ENCODE measurements at places on chromosomes 2 and 18.

DNA sequence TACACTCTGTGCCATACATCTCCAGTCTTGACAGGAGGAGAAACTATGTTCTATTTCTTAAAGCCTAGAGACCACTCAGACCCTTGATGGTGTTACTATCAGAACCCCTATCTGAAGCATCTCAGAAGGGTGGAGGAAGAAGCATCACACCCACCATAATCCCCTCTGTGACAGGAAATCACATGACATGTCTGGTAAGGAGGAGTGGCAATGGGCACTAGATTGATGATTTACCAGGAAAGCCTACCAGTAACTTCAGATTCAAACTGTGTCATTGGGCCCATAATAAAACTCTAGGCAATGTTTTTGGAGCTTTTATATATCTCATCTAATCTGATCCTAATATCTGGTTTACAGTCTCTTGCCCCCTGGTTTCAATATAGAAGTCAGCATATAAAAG, 37.1 kb upstream of the C2orf66 start:
- DNase-seq: no peak

DNA sequence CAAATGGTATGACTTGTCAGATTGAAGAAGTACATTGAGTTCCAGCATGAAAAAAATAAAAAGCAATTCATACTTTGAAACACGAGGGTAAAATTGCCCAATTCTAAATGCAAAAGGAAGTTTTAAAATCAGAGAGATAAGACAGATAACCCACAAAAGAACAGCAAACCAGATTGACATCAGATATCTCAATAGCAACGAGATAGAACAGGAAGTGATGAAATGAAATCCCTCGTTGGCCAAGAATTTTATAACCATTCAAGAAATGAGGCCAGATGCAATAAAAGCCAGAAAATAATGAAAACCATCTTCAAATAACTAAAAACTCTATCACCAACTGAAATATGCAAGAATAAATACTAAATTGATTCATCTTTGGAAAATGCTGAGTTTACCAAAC, 172.8 kb downstream of the CD226 start:
- DNase-seq: no peak

DNA sequence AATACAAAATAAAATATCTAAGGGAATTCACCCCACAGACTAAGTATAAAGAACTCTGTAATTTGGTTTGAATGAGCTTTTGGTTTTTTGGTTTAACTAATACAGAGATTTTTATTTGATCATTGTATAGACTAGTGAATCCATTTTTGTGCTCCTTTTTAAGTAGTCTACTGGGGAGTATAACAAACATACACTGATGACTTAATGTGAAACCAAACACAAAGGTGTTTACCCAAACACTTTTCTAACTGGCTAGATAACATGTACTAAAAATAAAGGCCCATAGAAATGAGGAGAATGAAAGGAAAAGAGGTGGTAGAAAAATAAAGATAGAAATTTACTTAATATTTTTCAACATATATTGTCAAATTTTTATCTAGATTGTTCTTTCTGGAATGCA, 146.0 kb downstream of the NRXN1 start:
- no peak for DNase-seq

GRCh38 chr2:27830656-27831055, 59.1 kb downstream of the MRPL33 start:
- DNase-seq: no peak

- no peak for DNase-seq
These were observed 244.7 kb downstream of the HRH4 start for GRCh38 chr18:24704946-24705630.

DNA sequence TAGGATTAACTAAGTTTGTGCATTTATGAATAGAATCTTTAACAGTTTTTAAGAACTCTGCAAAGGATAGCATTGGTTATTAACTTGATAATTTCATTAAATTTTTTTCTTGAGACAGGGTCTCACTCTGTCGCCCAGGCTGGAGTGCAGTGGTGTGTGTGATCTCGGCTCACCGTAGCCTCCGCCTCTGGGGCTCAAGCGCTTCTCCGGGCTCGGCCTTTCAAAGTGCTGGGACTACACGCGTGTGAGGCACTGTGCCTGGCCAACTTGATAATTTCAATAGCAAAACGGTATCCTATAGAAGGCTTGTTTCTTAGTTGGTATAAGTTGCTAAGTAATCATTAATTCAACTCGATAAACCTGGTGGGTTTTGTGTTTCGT, 38.0 kb downstream of the ADNP2 start:
- DNase-seq: no peak

- DNase-seq: no peak
These were observed 44.3 kb upstream of the KLF11 start for GRCh38 chr2:9998916-9999654.

DNA sequence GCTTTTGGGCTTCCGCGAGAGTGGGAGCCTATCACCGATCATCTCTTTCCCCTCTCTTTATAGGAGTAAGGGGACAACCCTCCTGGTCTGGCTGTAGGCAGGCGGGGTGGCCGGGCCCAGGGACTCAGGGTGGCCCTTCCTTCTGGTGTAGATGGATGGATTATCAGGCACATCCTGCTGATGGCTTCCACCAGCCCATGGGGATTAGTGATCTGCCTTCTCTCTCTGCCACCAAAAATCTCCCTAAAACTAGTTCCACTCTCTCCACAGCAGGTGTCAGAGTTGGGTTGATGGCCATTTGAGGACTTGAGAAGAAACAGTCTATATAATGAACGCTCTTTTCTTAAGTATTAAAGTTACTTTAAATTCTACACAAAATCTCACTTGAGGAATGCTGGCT, 37.4 kb downstream of the NCK2 start:
- DNase-seq: no peak

DNA sequence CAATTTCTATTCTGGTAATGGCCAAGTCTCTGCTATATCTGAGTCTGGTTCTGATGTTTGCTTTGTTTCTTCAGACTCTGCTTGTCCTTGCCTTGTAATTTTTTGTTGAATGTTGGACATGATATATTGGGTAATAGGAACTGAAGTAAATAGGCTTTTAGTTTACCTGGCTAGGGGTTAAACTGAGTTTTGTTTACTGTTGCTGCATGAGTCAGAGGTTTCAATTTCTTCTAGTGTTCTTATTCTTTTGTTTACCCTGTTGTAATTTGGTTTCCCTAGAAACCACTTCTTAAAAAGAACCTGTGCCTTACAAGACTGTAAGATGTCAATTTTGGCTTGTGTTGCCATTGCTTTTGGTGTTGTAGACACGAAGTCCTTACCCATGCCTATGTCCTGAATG, 285.0 kb upstream of the KCNH7 start:
- DNase-seq: no peak

GRCh38 chr2:240434728-240435456, 571 bp upstream of the GPC1 start:
- peak; percentile 91 for DNase-seq

- DNase-seq: no peak
These were observed 995.8 kb upstream of the CDH2 start for GRCh38 chr18:29172756-29173067.

DNA sequence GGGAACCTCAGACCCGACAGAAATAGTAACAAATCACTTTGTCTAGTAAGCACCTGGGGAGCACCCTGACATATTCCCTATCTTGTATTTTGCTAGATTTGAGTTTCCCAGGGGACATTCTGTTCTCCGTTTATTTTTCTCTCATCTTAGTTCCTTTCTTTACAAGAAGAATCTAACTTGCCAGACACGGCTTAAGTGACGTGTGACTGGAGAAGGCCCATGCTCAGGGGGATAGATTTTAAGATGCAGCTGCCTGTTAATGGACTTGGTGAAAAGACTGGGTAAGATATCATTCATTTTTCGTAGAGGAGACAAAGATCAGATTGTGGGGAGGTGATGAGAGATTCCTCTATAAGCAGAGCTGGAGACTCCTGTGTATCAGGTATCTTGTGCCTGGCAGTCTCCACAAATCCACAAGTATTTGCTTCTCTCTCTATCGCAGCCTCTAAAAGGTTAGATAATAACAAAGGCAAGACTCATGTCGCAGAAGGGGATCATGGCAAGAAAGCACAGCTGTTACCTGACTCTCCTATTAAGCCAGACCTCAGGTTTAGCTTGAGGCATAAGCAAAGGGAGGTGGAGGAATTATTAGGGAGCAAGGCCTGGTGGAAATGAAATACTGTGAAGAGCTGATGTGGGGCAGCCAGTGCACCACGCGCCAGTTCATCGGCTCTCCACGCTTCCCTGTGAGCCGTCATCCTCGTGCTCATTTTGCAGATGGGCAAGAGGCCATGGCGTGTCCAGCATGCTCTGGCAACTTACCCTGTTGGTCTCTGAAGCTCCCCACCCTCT, 347.2 kb upstream of the TNP1 start:
- DNase-seq: no peak

DNA sequence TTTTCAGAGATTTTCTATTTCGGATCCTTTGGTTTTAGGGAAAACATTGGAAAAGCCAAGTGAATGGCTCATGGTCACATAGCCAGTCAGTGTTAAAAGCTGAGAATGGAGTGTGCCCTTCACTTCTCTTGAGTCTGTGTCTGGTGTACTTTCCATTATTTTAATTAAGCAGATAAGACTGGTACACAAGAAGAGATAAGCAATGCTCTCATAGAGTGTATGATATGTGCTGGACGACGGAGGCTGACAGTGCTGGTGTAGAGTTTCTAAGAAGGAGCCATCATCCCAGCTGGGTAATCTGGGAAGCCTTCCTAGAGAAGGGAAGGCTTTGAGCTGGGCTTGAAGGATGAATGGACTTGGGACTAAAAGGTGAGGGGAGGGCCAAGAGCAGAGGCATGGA, 93.3 kb downstream of the SPTBN1 start:
- no peak for DNase-seq

DNA sequence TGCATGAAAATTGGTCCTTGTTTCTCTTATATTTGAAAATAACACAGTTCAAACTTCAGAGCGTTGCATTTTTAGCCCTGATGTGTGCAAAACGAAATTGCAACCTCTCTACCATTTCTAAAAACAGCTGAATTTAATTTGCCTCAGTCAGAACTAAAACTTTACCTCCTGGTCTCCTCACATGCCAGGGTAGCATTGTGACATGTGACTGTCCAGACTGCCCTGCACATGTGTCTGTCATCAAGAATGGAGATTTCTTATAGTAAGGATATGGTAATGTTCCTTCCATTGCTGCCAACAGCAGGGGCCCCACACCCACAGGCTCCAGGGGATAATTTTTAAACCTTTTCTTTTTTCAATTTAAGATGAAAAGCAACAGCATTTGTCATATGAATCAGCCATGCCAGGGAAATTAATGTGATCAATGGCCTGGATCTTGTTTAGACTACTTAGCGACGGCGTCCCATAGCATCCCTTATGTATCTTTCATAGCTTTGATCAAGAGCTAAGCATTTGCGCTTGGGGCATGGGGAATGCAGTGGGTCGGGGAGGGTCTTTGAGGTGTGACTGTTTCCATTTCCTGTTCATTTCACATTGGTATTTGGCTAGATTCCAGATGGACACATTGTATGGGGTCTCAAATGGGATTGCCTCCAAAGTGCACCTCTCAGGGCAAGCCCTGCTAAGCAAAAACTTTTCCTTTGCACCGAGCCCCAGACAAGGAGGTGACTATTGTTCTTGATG, 92.4 kb upstream of the RASGRP3 start:
- DNase-seq: no peak

- DNase-seq: no peak
These were observed 19.9 kb upstream of the SP3 start for GRCh38 chr2:173984866-173985604.

- no peak for DNase-seq
These were observed 10.0 kb downstream of the XRCC5 start for GRCh38 chr2:216119146-216119545.

GRCh38 chr2:191253476-191253875, 8.3 kb downstream of the MYO1B start:
- DNase-seq: no peak

- DNase-seq: no peak
These were observed 180.9 kb downstream of the BCL2 start for GRCh38 chr18:63138436-63139340.

- no peak for DNase-seq
These were observed 166.0 kb upstream of the PIK3C3 start for GRCh38 chr18:41789001-41789400.

GRCh38 chr2:109427661-109428091, 186.1 kb downstream of the SEPTIN10 start:
- DNase-seq: no peak

DNA sequence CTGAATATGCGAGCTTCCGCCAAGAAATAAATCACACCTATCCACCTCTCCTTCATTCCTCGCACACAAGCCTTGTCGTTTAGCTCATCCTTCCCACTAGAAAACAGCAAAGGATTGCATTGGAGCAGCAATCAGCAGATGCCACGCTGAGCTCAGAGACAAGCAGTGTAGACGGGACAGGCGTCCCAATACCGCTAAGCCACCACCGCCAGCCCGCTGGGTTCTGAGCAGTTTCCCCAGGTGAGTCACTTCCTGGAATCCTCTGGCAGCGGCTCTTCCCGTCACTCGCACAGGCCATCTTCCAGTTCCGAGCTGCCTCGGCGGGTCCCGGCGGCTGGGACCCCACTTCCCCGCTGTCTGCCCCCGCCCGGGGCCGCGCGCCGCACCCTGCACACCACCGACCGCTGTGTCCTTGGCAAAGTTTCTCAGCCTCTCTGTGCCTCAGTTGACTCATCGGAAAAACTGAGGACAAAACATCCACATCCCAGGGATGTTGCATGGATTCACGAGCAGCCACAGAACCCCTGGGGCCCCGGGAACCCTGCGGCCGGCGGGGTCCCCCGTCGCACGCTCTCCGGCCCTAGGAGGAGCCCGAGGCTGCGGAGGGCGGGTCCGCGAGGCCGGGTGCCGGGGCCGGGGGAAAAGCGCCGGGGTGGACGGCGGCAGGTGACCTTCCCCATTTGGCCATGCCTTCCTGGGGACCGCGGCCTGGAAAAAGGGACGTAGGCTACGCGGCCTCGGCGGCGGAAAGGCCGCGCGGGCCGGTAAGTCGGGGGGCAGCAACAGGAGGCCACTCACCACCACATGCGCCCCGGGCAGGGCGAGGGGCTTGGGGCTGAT, 573 bp downstream of the KDSR start:
- peak; percentile 49 for DNase-seq

DNA sequence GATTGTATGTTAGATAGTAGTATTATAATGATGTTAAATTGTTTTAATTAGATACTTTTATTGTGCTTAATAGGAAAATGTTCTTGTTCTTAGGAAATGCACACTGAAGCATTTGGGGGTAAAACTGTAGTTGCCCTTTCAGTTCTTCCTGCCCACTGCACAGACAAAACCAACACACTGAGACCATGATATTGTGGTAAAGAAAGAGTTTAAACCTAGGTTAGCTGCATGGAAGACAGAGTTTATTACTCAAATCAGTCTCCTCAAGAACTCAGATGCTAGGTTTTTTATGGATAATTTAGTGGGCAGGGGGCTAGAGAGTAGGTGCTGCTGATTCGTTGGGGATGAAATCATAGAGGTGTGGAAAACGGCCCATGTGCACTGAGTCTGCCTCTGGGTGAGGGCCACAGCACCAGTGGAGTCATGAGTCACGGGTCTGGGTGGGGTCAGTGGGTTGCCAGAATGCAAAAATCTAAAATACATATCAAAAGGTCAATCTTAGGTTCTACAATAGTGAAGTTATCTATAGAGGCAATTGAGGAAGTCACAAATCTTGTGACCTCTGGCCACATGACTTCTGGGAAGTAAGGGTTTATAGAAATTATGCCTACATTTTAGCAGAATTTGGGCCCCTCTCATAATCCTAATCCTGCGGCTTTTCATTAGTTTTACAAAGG, 283.4 kb upstream of the FBXO11 start:
- no peak for DNase-seq

Data from stimulated activated CD4-positive, alpha-beta T cell treated with anti-CD3 and anti-CD28 coated beads, Interleukin-12 subunit alpha, Interleukin-12 subunit beta, amount 100 ng/mL, for 24 hours (primary cell).